ENCODE measurements at places on chromosomes 3 and 15.

DNA sequence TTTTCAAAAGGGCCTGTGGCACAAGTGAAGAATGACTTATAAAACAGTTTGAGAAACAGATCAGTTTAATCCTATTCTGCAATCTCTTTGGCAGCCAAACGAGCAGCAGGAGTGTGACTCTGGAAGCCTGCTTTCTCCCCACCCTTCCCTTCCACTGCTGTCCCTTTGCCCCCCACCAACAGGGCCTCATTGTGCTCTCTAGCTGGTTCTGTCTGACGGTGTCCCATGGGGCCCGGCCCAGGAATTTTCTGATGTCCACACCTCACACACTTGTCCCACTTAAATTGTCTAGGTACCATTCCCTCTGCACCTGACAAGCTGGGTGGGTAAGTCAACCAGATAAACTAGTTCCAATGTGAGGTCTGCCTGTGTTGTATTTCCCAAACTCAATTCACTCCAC, 16.4 kb downstream of the SLCO2A1 start:
- DNase-seq: no peak

- DNase-seq: no peak
These were observed 152.3 kb upstream of the MYRIP start for GRCh38 chr3:39657075-39657474.

DNA sequence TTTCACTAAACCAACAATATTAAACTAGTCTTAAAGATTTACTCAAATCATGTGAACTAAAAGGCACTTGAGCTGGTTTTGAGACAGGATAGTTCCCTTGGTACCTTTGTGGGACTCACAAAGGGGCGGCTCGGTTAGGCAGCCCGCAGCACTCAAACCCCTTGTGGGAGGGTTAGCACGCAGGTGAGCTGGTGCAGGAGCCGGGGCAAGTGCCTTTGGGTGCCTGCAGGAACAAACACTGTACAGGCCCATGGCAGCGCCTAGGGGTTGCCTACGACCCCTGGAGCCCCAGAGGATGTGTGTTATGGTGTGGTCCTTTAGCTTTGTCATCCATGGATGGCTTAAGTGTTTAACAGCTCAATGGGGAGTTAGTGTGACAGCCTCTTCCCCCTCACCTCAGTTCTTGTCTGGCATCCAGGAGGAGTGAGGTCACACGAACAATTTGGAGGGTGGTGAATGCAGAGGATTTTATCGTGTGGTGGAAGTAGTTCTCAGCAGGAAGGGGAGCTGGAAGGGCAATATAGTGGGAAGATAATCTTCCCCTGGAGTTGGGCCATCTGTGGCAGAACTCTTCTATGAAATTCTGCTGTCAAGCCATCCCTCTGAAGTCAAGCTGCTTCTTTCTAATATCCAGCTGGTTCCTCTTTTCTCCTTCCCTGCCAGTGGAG, 470.9 kb downstream of the RBMS3 start:
- no peak for DNase-seq

GRCh38 chr3:71066356-71066755, 517.2 kb downstream of the FOXP1 start:
- no peak for DNase-seq

GRCh38 chr3:35522450-35522849, 116.9 kb upstream of the ARPP21 start:
- no peak for DNase-seq

DNA sequence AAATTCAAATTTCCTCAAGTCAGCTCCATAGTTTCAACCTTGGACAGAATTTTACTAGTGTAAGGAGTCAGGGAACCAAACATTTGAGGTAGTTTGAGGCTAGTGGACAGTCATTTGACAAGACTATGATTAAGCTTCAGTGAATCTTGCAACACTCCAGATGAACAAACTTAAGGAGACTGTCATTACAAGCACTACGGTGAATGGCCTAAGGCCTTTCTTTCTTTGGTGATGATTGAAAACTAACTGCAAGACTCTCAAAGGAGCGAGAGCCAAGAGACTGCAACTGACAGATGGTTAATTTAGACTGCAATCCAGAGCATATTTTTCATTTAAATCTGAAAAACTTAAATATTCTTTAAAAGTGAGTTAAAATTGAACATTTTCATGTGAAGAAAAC, 272.3 kb upstream of the NECTIN3 start:
- no peak for DNase-seq

- no peak for DNase-seq
These were observed 42.2 kb downstream of the NGRN start for GRCh38 chr15:90307661-90308060.
